Sciatic nerve (tissue), 2 donors: ENCODE measurements at places on chromosomes 6 and 20. TPM values are rescaled to one million over a fixed set of nuclear protein-coding genes. Genes with fewer than 3 reads are reported as not detected.

Gene PRPH2
- total RNA-seq: 2.4 TPM

Gene PPDPF
- total RNA-seq: 257 TPM

Gene SMLR1
- not detected for total RNA-seq

Gene CALHM4
- total RNA-seq: not detected

Gene CYP39A1
- total RNA-seq: 8.3 TPM

Gene SLC22A7
- not detected for total RNA-seq
